ENCODE measurements at places on chromosomes 6 and 20. TPM values are rescaled to one million over a fixed set of nuclear protein-coding genes. Genes with fewer than 3 reads are reported as not detected.

APCDD1L gene
- total RNA-seq, result not detected

DNA sequence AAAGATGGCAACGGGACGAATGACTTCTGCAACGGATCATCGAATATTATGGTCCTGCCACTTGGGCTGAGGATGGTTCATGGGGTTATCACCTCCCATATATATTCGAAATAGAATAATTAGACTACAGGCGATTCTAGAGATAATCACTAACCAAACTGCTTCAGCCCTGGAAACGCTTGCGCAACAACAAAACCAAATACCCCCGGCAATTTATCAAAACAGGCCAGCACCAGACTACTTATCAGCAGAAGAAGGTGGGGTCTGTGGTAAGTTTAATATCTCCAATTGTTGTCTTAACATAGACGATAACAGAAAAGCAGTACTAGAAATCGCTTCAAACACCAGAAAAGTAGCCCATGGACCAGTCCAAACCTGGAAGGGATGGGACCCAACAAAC lies 31.0 kb upstream of the ULBP3 start:
- no peaks in the 10 kb centered on the region for H3K4me1 ChIP-seq
- H3K36me3 ChIP-seq, result no peaks in the 10 kb centered on the region
- no peak overlapping the region for H3K27ac ChIP-seq
- H3K4me3 ChIP-seq, result no peak overlapping the region

MOG gene
- not detected for total RNA-seq

TRIM15 gene
- not detected for total RNA-seq

SLC17A3 gene
- 0.81 TPM for total RNA-seq

DNA sequence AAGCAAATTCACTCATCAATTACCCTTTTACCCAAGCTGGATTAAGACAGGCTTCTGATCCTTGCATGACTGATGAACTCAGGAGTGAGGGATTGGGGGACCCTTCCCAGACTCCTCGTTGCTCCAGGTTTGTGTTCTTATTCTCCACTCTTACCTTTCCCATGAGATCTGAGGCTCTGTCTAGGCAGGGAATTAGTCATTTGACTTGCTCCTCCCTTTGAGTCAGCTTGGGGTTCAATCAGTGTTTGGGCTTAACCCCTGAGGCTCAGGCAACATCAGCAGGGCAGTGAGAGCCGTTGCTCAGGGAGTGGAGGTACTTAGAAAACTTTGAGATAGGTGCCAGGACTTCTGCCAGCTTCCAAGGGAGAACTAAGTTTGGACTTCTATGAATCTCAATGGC lies 20.7 kb upstream of the TOX2 start:
- no peaks in the 10 kb centered on the region for H3K27me3 ChIP-seq
- no peak overlapping the region for H3K4me3 ChIP-seq
- H3K4me1 ChIP-seq, result no peaks in the 10 kb centered on the region
- no peaks in the 10 kb centered on the region for H3K36me3 ChIP-seq
- DNase-seq, result no peak

ULBP2 gene
- total RNA-seq, result not detected

DNA sequence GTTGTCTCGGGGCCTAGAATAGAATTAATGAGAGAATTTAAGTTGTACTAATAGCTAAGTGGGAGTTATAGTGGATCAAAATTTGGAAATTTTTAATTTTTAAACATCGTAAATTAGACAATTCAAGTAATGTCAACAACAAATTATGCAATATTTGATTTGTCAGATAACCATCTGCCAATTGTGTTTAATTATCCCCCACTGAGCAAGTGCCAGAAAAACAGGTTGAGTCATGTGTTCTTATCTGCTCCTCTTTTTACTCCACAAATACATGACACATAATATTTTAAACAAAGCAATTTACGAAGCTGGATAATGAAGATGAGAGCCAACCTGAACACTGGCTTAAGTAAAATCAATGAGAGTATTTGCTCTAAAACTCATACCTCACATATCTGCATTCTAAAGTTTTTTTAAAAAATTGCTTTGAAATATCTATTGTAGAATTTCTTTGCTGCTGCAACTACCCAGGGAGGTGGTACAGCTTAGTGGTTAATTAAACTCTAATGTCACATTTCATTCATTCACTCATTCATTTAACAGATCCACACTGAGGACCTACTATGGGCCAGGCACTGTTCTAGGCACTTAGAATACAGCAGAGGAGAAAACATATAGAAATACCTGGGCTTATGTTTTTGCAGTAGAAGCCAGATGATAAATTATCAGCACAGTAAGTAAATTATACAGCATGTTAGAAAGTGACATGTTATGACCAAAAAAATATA lies 57.1 kb upstream of the MAP7 start:
- peaks cover 12% of the 10 kb centered on the region for H3K36me3 ChIP-seq
- DNase-seq, result no peak
- no peaks in the 10 kb centered on the region for H3K4me1 ChIP-seq
- no peaks in the 10 kb centered on the region for H3K27me3 ChIP-seq

DNA sequence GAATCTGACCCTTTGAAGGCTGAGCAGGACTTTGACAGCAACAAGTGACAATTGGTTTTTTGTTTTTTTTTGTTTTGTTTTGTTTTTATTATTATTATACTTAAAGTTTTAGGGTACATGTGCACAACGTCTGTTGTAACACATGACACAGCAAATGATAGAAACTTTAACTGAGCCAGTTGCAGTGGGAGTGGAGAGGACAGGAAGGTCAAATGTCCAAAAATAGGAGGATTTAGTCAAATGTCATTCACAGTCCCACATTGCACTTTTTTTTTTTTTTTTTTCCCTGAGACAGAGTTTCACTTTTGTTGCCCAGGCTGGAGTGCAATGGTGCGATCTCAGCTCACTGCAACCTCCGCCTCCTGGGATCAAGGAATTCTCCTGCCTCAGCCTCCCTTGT lies 223.0 kb downstream of the HIVEP2 start:
- H3K27ac ChIP-seq, result no peak overlapping the region
- no peaks in the 10 kb centered on the region for H3K36me3 ChIP-seq

SLC52A3 gene
- not detected for total RNA-seq

DNA sequence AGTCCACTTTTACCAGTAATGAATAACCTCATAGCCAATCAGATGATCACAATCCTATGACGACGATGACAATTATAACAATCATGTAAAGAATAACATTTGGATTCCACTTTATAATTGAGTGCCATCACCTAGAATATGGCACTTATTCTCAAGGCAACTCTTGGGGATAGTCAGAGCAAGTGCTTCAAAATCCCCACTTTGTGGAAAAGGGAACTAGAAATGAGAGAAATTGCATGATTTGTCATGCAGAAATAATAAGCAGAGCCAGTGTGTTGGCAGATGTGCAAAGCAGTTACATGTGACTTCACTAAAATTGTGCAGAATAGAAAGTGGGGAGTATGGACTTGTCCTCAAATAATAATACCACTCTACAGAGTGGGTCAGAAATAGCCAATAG lies 41.3 kb downstream of the FRK start:
- no peaks in the 10 kb centered on the region for H3K27me3 ChIP-seq
- DNase-seq, result no peak
- H3K4me1 ChIP-seq, result no peaks in the 10 kb centered on the region
